ENCODE measurements at places on chromosomes 6 and 20.

GRCh38 chr6:42374018-42374669, 77.6 kb downstream of the TRERF1 start:
- DNase-seq, result no peak

GRCh38 chr20:40630713-40631112, 58.3 kb downstream of the MAFB start:
- DNase-seq, result no peak

DNA sequence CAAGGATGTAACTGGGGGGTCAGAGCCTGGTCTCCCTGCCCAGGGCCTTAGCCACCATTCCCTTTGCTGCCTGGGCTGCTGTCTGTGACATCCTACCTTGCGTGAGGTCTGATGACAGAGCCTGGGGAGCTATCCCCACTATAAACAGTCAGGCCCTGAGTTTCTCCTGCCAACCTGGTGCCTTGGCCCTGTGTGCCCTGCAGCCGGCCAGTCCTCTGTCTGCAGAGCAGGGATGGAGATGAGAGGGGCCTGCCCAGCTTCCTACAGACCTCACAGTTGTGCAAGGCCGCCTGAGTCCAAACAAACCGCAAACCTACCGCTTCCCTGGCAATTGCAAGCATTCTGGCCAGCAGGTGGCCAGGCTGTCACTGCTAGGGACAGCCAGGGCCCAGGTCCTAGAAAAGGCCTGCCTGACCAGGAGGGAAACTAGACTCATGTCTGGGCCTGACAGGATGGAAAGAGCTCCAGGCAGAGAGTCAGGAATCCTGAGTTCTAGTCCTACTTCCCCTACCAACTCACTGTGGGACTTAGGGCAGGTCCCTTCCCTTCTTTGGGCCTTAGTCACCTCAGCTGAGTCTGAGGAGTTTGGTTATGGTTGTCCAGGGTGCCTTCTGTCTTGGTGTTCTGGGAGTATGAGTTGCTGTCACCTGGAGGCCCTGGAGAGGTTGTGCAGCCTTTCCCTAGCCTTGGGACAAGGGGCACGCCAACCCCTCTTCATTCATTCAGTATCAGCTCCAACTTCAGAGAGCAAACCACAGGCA, 86.2 kb downstream of the VEGFA start:
- no peak for DNase-seq

DNA sequence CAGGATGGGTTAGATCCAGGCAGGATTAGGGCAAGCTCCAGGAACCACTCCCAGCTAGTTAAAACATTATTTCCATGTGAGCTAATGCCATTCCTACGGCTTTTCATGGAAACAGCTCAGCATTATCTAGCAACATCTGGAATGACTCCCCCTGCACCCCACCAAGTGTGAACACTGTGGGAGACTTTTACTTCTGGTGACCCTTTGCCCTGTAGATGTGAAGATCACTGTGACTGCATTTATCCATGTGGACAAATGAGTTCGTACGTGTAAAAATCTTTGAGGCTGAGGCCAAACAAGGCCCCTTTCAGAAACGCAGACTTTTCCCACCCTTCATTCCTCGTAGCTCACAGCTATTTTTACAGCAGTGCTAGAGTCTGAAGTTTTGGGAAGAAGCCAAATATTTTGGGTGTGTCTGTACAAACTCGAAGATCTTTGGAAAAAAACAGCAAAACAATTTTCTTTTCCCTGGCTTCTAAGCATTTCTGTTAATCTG, 221.8 kb upstream of the SOX4 start:
- DNase-seq, result no peak

DNA sequence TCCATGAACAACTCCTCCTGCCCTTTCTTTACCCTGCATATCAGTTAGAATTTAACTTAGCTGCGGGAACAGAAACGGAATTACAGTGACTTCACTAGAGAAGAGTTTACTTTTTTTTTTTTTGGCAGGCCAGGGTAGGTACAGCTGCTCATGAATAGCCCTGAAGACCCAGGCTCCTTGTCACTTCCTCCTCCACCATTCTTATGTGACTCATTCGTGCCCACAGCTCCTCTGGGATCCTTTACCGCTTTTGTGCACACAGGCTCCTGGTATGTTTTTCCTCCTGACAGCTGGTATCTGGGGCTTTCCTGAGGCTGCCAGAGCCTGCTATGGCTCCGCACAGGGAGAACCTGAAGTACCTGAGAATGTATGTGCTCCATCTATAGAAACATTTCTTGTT, 3.9 kb upstream of the KCNS1 start:
- no peak for DNase-seq

DNA sequence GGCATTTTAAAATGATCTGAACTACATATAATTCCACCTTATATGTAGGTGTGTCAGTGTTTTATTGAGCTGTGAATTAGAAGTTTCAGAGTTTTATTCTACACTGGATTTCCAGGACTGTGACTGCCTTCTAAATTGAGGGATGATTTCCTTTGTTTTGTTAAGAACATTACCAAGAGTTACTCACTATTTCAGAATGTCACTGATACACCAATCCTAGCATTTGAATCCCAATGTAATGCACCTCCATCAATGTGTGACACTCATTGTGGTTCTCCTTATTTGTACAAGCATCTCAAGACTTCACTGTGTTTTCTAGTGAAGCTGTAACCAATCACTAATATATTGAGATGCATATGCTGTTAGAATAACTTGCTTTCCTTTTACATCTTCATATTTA, 86.8 kb downstream of the PLCB1 start:
- no peak for DNase-seq

GRCh38 chr6:111768431-111768770, 104.9 kb downstream of the FYN start:
- DNase-seq, result no peak

- DNase-seq, result no peak
These were observed 117.3 kb downstream of the BCKDHB start for GRCh38 chr6:80223743-80224212.

DNA sequence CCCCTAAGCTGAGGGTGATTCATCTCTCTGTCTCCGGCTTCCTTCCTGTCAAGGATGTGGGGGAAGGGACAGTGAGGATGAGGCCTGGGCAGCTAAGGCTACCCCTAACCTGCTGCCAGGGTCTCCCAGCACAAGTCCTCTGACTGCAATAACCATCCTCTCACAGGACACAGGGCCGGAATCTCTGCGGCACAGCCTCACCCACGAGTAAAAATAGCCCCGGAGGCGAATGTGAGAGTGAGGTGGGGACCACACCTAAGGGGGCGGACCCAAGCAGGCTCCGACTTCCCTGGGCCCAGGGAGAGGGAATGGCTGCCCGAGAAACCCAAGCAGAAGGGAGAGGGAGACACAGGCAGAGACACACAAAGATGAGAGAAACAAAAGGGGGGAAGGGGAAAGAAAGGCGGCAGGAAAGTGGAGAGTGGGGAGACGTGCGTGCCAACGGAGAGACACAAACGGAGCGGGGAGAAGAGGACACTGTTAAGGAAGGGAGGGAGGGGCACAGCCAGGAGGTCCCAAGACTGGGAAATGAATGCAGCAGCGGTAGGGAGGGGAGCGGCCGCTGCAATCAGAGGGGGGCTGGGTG, 1.4 kb downstream of the CLIC1 start:
- no peak for DNase-seq

DNA sequence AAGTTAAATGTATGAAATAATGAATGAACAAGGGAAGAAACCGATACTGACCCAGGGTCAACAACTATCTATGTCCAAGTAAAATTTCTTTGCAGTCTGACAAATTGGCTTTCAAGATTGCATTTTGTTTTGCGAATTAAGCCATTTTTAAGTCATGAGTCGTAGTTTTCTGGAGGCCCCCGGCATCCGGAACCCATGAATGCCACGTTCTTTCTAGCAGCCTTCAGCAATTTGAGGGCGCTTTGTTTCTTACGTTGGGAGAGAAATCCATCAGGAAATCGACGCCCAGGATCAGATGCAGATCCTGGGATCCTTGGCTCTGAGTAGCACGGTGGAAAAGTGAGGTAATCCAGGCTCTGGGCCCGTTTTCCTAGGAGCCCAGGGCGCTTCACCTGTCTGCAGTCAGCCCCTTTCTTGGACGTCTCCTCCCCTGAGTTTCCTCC, 309 bp upstream of the ABRACL start:
- no peak for DNase-seq

- no peak for DNase-seq
These were observed 54.1 kb downstream of the ELOVL5 start for GRCh38 chr6:53294611-53295010.

- peak; percentile 60 for DNase-seq
These were observed 8.0 kb upstream of the NPBWR2 start for GRCh38 chr20:64115171-64115911.

Measured in putamen (tissue), 1 donor.